ENCODE measurements at places on chromosomes 16 and 17. TPM values are rescaled to one million over a fixed set of nuclear protein-coding genes. Genes with fewer than 3 reads are reported as not detected.
A peak's percentile ranks its signal among the peaks of the same experiment; 100 is the strongest.

Gene ANKRD13B
- 10.2 TPM for total RNA-seq

Gene KRT33A
- not detected for total RNA-seq

Gene ZFHX3
- 10.5 TPM for total RNA-seq

Gene MYH2
- total RNA-seq, result 0.48 TPM

Gene DHX58
- 10.6 TPM for total RNA-seq

Gene ZNF764
- 9.0 TPM for total RNA-seq

DNA sequence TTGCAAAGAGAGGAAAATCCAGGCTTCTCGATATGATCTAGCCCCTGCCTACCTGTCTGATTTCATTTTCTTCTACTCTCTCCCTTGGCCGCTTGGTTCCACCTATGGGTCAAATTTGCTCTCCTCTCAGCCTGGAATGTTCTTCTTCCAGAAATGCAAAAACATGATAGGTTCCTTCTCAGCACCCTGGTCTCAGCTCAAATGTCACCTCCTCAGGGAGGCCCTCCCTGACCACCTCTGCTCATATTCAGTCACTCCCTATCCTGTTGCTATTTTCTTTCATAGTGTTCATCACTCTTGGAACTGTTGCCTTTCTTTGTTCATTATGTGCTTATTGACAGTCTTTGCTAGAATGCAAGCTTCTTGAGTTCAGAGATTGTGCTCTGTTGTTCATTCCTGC lies 208.6 kb downstream of the KATNIP start:
- DNase-seq, result no peak
- H3K4me1 ChIP-seq, result no peaks in the 10 kb centered on the region
- H3K27me3 ChIP-seq, result no peaks in the 10 kb centered on the region
- H3K36me3 ChIP-seq, result no peaks in the 10 kb centered on the region

DNA sequence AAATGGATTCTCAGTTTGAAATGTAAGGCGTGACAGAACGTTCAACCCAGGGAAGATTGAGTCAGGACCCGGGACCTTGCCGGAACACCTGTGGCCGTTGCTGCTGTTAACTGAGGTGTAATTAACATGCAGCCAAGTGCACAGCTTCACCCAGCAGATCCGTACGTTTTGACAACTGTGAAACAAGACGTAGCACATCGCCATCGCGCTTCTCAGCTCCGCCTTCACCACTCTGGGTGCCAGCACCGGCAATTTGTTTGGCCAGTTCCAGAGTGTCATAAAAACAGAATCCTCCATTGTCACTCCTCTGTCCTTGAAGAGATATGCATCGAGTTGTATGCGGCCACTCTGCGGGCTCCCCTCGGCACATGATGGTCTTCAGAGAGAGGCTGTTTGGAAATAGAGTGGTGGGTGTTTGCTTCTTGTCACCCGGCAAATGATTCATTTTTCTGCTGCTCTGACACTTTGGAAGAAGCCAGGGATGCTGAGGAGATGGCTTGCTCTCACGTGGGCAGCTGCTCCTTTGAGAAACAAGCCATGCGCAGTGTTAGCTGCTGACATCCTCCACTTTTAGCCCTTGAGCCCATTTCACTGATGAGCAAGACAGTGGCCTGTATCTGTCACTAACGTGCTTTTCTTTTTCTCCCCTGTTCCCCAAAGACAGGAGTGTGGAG lies 22.6 kb downstream of the NAA60 start:
- H3K4me3 ChIP-seq, result no peak overlapping the region
- no peak for DNase-seq
- H3K4me1 ChIP-seq, result peaks cover 10% of the 10 kb centered on the region
- no peak overlapping the region for H3K27ac ChIP-seq

DNA sequence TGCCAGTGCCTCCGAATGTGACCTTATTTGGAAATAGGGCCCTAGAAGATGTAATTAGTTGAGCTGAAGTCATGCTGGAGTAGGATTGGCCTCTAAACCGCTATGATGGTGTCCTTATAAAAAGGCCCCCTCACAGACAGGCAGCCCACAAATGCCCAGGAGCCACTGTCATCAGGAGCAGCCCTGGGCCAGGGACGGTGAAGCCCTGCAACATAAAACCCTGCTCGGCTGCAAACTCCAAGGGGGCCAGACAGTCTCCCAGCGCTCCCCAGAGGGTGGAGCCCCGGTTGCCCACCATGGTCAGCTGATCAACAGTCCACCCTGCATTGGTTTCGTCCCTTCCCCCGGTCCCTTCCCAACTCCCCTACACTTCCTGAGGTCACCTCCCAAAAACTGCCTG lies 351.7 kb downstream of the FOXL1 start:
- H3K27ac ChIP-seq, result no peak overlapping the region
- peaks cover 6% of the 10 kb centered on the region for H3K27me3 ChIP-seq
- no peak for DNase-seq
- no peaks in the 10 kb centered on the region for H3K4me1 ChIP-seq
- no peaks in the 10 kb centered on the region for H3K36me3 ChIP-seq
- H3K4me3 ChIP-seq, result no peak overlapping the region

DNA sequence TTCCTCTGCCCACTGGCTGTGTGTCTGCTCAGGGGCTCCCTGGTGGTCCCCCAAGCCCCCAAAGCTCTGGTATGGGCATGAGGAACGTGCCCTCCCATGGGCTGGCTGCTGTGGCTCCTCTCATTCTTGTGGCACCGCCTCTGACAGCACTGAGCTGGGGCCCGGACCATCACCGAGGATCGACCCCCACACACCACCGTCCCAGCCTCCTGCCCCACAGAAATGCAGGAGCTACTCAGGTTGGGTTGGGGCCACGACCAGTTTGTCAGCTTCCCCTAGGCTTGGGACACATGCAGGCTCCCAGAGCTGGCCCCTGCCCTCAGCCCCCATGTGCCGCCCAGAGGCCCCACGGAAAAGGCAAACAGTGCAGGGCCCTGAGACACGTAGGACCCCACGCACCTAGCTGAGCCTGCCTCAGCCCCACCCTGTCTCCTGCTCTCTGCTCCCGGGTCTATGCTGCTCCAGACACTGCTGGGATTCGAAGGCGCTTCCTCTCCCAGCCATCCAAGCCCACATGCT lies 3.3 kb upstream of the CASKIN1 start:
- H3K27ac ChIP-seq, result no peak overlapping the region
- no peaks in the 10 kb centered on the region for H3K4me1 ChIP-seq
- no peaks in the 10 kb centered on the region for H3K36me3 ChIP-seq
- peaks cover 25% of the 10 kb centered on the region for H3K27me3 ChIP-seq

DNA sequence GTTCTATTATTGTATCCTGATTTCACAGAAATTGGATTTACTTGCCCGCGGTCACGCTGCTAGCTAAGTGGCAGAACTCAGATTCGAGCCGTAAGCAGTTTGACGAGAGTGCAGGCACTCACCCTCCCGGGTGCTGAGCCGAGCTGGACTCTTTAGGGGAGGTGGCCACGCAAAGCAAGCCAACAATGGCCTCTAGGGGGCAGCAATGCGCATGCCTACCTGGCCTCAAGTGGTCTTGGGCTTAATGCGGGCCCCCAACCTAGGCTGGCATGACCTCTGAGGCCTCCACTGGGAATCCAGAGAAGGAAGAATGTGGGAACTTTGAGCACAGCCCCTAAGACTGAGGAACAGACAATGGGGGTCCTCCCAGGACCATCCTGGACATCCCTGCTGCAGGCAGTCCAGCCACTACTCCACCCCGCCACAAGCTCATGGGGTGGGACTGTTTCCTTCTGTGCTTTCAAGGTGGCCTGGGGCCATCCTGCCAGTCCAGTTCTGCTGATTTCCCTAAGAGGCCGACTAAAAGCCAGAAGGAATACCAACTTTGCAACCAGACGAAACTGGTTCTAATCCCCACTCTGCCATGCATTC lies 276.5 kb downstream of the XYLT1 start:
- H3K27me3 ChIP-seq, result no peaks in the 10 kb centered on the region
- no peak overlapping the region for H3K4me3 ChIP-seq
- peak; percentile 61 for DNase-seq
- H3K4me1 ChIP-seq, result no peaks in the 10 kb centered on the region
- H3K27ac ChIP-seq, result no peak overlapping the region
- H3K36me3 ChIP-seq, result peaks cover 6% of the 10 kb centered on the region

DNA sequence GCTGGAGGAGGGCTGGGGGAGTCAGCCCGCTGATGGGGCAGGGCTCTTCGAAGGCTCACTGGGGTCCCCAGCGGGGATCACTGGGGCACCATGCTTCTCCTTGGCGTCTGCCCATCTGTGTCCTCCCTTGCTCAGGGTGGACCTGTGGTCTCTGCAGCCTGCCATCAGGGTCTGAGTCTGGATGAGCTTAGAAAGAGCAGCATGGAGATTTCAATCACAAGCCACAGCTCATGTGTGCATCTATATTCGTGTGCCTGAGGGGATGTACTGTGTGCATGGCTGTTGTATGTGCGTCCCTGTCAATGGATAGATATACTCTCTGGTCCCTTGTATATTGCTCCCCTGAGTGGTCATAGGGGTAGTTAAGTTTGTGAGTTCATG lies 126.6 kb upstream of the SDK2 start:
- H3K27me3 ChIP-seq, result no peaks in the 10 kb centered on the region
- no peak overlapping the region for H3K4me3 ChIP-seq
- no peak overlapping the region for H3K27ac ChIP-seq
- DNase-seq, result no peak
- H3K36me3 ChIP-seq, result no peaks in the 10 kb centered on the region

DNA sequence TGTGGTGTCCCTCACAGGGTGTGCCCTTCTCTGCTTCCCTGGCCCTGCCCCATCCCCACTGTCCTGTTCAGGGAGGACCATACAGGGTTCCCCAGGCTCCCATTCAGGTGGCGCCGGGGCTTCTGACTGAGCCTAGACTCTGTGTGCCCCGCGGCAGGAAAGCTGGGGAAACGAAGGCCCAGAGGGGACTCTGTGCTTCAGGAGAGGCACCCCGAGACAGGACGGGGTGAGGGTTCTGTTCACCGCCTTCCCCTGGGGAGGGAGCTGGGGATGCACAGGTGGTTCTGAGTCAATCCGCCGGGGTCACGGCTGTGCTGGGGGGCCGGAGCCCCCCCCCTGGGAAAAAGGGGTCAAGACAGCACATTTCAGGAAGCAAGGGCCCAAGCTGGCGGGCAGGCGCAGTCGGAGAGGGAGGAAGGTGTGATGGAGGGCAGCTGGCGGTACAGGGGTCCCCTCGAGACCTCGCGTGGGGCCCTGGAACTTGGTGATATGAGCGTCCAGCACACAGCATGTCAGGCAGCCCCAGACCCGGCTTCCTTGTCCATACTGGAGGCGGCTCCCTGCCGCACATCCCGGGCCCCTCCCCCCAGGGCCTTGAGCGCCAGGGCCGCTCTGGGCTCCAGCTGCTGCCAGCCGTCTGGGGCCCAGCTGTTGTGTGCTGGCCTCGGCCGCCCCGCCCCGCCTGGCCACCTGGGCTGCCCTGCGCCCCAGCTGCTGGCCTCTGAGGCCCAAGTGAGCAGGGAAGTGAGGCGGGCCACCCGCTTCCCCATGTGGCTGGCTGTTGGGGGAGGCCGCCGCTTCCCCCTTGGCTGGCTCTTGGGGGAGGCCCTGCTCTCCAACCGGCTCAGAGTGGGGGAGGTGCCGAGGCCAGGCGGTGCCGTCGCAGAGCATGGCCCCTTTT lies 5.6 kb upstream of the NOTUM start:
- peak; percentile 67 for DNase-seq
- H3K4me1 ChIP-seq, result peaks cover 14% of the 10 kb centered on the region
- H3K27ac ChIP-seq, result no peak overlapping the region
- H3K27me3 ChIP-seq, result peaks cover 30% of the 10 kb centered on the region
- no peak overlapping the region for H3K4me3 ChIP-seq

GRCh38 chr17:73363442-73364154 lies 51.8 kb upstream of the CDC42EP4 start:
- H3K27ac ChIP-seq, result no peak overlapping the region
- H3K4me3 ChIP-seq, result no peak overlapping the region
- H3K4me1 ChIP-seq, result no peaks in the 10 kb centered on the region
- no peaks in the 10 kb centered on the region for H3K27me3 ChIP-seq

- DNase-seq, result no peak
- no peaks in the 10 kb centered on the region for H3K36me3 ChIP-seq
- no peaks in the 10 kb centered on the region for H3K4me1 ChIP-seq
Measured at GRCh38 chr16:68772871-68773270, 35.8 kb downstream of the CDH1 start.

GRCh38 chr16:66134875-66135274 lies 231.6 kb upstream of the CDH5 start:
- no peaks in the 10 kb centered on the region for H3K4me1 ChIP-seq
- no peak for DNase-seq

DNA sequence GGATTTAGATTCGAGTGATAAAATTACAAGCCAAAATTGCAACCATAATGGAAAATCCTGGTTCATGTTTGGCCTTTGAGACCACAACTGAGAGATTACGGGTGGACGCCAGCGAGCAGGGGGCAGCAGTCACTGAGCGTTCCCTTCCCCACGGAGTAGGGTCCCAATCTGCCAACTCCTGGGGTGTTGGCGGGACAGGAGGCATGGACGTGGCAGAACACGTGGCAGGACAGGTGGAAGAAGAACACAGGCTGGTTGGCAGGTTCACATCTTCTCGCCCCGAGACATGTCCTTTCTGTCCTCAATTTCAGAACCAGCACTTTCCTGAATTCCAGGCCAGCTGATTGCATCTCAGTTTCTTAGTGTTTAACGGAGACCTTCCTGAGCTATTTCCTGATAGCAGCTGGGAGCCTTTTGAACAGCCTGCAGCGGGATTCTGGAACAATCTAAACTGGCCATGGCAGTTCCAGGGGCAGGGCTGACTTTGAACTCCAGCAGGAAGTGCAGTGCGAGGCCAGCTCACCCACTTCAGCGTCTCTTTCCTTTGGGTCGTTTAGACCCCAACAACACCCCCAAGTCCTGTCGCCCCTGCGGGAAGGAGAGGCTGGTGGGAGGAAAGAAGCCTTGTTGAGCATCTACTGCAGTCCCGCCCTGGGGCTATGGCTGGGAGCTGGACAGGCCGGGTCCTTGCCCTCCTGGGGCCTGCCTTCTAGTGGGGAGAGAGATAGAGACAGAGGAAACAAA lies 159.1 kb upstream of the FOXF1 start:
- H3K36me3 ChIP-seq, result no peaks in the 10 kb centered on the region
- H3K27ac ChIP-seq, result no peak overlapping the region
- DNase-seq, result no peak
- H3K27me3 ChIP-seq, result no peaks in the 10 kb centered on the region
- H3K4me3 ChIP-seq, result no peak overlapping the region

- no peak overlapping the region for H3K4me3 ChIP-seq
- H3K36me3 ChIP-seq, result no peaks in the 10 kb centered on the region
- H3K27me3 ChIP-seq, result no peaks in the 10 kb centered on the region
- DNase-seq, result no peak
- no peak overlapping the region for H3K27ac ChIP-seq
Measured at GRCh38 chr16:17343028-17343427, 127.7 kb downstream of the XYLT1 start.

DNA sequence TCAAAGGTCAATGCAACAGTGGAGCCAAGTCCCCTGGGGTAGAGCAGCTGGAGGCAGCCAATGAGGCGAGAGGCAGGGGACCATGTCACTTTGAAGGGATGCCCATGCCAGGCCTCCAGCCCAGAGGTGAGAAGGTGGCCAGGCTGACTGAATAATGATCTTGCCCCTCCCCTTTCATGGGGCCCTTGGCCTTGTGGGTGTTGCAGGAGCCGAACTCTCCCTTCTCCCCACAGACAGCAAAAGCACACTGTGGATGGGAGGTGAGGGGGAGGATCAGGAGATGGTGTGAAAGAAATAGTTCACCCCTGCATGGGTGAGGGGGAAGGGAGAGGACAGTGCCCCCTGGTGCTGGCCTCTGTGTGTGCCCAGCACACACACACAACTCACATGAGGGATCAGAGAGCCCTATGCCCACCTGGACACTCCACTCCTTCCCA lies 15.8 kb upstream of the TBX21 start:
- no peak overlapping the region for H3K4me3 ChIP-seq
- DNase-seq, result no peak
- peaks cover 4% of the 10 kb centered on the region for H3K4me1 ChIP-seq
- H3K36me3 ChIP-seq, result no peaks in the 10 kb centered on the region
- H3K27me3 ChIP-seq, result peaks cover 16% of the 10 kb centered on the region

GRCh38 chr16:22006636-22007035 lies 1.3 kb upstream of the MOSMO start:
- H3K27me3 ChIP-seq, result no peaks in the 10 kb centered on the region
- no peak for DNase-seq
- no peaks in the 10 kb centered on the region for H3K36me3 ChIP-seq
